ENCODE measurements at places on chromosomes 6 and 20.

- no peak for DNase-seq
These were observed 140.5 kb upstream of the OPRM1 start for GRCh38 chr6:153898360-153899059.

GRCh38 chr20:48459722-48460395 is 367.9 kb downstream of the PREX1 start:
- DNase-seq = no peak

- DNase-seq = no peak
These were observed 55.9 kb upstream of the RNF24 start for GRCh38 chr20:4071178-4071693.

DNA sequence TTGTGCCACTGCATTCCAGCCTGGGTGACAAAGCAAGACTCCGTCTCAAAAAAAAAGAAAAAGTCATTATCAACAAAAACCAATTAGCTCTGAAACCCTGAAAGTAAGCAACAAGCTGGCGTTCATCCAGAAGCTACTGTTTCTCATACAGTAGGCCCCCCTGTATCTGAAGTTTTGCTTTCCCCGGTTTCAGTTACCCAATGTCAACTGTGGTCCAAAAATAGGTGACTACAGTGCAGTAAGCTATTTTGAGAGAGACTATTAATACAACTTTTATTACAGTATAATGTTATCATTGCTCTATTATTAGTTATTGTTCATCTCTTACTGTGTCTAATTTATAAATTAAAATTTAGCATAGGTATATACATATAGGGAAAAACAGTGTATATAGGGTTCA is 135.1 kb downstream of the KIF16B start:
- DNase-seq = no peak

DNA sequence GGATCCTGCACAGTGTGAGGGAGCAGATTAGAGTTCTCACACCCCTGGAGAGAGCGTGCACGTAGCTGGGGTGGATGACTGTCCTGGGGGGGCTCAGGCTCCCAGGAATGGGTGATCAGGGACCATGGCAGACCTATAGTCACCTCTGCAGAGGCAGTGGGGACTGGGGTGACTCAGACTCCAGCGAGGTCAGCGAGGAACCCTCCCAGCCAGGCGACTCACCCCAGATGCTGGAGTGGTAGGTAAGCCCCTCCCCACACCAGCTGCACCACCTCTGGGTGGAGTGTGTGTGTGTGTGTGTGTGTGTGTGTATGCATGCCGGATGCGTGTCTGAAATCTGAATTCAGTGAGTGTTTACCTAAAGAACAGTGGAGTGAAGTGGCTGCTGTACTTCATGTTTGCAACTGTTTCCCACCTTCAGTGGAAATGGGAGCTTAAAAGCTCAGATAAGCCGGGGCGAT is 17.4 kb upstream of the GTSF1L start:
- no peak for DNase-seq

DNA sequence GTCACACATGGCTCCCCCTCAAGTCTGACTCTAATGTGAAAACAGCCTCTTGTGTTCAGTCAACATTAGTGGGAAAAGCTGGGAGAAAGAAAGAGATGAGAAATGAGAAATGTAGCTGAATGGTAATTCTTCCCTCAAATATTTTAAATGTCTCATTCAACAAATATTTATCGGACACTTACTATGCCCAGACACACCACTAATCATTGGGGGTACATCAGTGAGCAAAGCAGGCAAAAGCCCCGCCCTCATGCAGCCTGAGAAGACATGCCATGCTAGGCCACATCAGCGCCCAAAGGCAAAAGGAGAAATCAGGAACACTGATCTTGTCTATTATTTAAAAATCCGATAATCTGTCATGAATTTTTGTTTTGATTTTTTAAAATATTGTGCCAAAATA is 89.9 kb upstream of the ASF1A start:
- DNase-seq = no peak

DNA sequence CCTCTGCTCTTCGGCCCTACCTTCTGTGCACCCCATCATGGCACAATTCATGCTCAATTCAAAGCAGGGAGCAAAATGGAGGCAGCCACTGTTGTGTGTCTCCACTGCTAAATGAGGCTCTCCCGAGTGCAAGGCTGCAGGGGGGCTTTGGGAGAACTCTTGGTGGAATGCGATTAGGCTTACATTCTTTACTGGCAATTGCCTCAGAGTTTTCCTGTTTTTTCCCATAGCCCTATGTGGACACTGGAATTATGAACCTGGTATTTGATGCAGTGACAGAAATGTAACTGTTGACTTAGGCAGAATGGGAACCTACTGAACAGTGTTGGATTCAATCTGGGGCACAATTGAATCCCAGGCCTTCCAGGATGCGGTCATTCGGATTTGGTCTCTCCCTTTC is 187.9 kb upstream of the GMDS start:
- DNase-seq = no peak

- DNase-seq = no peak
These were observed 392.8 kb downstream of the ADGRB3 start for GRCh38 chr6:69027861-69028260.

DNA sequence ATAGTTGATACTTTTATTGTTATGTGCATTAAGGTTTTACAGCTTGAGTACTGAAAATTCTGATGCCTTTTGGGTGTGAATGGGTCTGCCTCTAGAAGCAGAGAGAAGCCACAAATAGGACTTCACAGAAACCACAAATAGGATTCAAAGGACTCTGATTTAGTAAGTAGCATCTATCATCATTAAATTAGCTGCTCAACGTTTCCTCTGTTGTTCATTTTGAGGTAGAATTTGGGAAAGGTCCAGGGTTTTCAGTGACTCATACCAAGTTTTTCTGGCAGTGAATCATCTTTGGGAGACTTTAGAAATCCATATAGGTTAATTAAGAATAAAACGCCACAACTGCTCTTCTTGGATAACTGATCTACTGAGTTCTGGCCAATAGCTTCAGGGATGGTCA is 105.1 kb downstream of the PHF3 start:
- no peak for DNase-seq

DNA sequence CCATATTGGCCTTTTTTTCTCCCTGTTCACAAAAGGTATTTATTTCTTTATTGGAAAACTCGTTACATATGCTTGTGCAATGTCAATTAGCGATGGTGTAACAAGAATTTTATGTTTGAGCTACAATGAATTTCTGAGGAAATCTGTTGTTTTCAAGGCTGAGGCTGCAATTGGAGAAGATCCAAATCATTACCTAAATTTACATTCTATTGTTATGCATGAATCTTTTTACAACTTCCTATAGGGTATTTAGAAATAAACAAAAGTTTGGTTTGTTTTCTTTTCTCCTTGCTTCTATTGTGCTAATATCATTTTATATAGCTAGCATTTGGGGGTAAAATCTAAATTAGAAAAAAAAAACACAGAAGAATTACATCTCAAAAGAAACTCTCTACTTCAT is 34.7 kb upstream of the NKAIN2 start:
- DNase-seq = no peak

GRCh38 chr6:5746053-5746758 is 260.5 kb downstream of the NRN1 start:
- peak; percentile 10 for DNase-seq

DNA sequence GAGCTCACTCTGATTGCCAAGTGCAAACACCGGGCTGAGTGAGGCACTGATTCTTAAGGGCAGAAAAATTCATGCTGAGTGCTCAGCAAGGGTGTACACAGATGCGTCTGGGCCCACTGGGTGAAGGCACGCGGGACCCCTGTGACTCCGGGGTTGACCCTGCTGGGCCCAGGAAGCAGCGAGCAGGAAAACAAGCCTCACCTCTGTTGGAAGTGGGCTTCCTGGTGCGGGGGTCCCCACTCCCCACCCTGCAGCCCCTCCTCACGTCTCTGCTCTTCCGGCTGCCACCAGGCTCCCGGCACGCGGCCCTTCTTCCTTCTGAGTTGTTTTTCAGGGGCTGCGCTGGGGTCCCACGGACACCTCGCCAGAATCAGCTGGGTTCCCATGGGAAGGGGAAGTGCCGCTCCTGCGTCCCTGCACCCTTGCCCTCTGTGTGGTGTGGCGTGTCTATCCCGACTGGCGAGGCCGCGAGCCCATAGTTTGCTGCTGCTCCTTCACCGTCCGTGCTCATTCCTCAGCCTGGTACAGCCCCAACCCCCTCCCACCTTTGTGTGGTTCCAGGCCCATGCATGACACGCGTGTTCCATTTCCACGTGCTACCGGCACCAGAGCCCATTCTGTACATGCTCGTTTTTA is 80.6 kb upstream of the BHLHE23 start:
- no peak for DNase-seq

- DNase-seq = no peak
These were observed 1353.4 kb downstream of the GRIK2 start for GRCh38 chr6:102746941-102747340.

DNA sequence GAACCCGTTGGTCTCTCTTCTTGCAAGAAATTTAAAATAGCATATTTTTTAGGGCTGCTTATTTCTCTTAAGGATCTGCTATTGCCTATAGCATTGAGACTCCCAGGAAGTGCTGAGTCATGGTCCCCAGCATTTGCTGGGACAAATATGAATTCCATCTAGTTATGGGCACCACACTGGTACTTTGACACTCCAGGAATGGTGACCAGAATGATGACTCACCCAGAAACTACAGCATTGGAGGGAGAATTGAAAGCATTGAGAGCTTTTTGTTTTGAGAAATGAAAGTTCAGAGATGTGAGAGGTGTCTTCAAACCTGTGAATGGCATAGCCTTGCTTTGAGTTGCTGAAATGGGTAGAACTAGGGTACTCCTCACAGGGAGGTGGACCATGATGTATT is 699.7 kb downstream of the DHX35 start:
- DNase-seq = no peak

GRCh38 chr6:1336246-1336843 is 24.4 kb downstream of the FOXQ1 start:
- DNase-seq = peak; percentile 17

GRCh38 chr20:41468994-41469600 is 102.5 kb upstream of the EMILIN3 start:
- DNase-seq = no peak

GRCh38 chr6:166907373-166907841 is 48.9 kb downstream of the RNASET2 start:
- no peak for DNase-seq

- DNase-seq = no peak
These were observed 167.9 kb downstream of the PREX1 start for GRCh38 chr20:48659858-48660257.

DNA sequence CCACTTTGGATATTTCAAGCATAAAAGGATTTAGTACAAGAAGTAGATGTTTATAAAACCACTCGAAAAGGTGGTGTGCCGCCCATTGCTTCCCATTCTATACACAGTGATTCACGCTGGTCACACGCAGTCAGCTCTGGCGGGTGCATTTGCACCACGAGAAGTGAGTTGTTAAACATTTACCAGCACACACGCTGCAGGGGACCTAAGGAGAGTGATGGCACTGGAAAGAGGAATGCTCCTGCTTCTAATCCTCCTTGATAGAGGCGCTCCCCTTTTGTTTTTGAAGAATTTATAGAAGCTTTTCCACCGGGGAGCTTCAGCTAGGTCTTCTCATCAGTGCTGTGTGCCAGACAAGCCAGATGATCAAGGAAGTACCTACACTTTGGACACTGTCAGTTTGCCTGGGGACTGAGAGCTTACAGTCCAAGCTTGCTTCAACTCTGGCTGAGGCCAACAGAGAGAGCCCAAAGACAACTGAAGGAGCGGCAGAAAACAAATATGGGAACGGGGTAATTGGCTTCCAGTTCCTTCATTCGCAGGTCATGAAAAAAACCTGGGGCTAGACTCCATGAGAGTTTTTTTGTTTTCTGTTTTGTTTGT is 31.2 kb downstream of the MUC22 start:
- DNase-seq = no peak

- DNase-seq = no peak
These were observed 56.4 kb upstream of the VSTM2L start for GRCh38 chr20:37846573-37846972.

DNA sequence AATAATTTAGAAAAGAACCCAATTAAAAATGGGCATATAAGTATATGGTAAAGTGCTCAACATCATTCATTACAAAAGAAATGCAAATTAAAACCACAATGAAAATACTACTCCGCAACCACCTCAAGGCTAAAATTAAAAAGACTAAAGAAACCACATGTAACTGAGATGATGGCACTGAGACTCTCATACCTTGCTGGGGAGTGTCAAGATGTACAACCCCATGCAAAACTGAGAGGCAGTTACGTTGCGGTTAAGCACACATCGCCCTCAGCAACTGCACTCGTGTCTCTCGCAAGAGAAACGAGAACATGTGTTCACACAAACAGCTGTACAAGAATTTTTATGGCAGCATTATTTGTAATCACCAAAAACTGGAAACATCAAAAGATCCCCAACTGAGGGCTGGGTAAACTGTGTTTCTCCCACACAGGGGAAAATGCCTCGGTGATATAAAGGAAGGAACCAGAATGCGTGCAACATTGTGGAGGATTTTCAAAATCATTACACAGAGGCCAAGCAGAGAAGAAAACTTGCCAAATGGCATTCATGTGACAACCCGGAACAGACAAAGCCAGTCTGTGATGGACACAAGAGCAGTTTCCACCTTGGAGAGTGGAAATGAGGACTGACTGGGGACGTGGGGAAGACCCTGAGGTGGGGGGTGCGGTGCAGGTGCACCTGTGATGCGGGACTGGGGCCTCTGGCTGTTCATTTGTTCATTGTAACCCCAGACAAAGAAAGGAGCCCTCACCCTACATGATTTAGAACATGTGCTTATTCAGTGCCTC is 144.9 kb downstream of the WDR27 start:
- no peak for DNase-seq

- DNase-seq = no peak
These were observed 11.7 kb upstream of the HCK start for GRCh38 chr20:32040142-32040953.
